Cardiac septum (tissue), 1 donor: ENCODE measurements at places on chromosomes 11 and 22.

DNA sequence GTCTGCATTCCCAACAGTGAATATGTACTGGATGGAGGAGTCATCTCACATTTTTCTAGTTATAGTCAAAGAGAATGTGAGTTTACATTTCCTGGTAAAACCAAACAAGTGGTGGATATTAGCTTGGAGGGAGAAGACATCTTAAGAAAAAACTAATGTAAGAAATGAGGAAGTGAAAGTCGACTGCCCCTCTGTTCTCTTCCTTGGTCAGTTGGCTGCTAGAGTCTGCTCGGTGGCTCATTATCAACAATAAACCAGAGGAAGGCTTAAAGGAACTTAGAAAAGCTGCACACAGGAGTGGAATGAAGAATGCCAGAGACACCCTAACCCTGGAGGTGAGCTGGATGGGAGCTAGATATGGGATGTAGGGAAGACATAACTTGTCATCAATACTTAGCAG, 5.8 kb downstream of the SLC22A9 start:
- no peak for DNase-seq

GRCh38 chr11:59069087-59069486, 17.0 kb upstream of the GLYATL1B start:
- DNase-seq: no peak

- DNase-seq: no peak
Measured at GRCh38 chr11:114166362-114166761, 106.9 kb downstream of the ZBTB16 start.

DNA sequence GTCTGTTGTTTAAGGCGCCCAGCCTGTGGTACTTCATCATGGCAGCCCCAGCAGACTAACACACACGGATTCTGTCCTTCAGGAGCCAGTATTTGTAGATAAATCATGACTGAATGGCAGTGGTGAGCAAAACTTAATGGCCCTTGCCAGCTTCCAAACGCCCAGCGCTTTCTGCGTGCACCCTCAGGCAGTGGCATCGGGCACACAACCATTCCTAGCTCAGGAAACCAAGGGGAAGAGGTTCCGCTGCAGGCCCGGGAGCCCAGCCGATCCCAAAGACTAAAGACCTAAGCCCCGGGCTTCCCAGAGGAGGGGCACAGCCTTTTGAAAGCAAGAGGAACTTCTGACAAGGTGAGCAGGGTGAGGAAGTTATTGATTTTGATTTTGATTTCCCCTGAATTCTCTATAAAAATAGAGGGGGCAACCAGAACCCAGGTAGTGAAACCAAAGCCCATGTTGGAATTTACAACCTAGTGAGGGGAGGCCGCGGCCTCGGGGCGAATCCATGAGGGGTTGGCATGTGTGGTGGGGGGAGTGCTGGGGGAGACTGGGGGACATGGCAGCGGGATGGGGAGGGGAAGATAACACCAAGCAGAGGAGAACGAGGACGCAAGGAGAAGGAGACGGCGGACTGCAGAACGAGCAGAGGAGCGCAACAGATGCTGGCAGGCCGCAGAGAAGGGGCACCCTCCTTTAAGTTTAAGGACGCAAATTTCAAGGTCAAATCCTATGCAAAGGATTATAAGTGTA, 79.9 kb upstream of the SEPTIN5 start:
- DNase-seq: no peak

DNA sequence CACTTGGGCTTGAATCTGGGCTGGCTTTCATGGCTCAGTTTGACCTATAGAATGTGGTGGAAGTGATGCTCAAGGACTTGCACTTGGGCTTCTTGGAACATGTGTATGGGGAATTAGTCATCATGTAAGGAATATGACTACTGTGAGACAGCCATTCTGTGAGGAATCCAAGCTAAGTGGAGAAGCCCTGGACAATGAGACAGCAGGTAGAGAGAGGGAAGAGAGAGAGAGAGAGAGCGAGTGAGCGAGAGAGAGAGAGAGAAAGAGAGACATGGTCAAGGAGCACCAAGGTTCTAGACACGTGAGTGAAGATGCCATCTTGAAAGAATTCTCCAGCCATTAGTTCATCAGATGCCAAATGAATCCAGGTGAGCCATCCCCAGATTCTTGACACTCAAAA, 261.6 kb upstream of the SORL1-AS1 start:
- DNase-seq: no peak

DNA sequence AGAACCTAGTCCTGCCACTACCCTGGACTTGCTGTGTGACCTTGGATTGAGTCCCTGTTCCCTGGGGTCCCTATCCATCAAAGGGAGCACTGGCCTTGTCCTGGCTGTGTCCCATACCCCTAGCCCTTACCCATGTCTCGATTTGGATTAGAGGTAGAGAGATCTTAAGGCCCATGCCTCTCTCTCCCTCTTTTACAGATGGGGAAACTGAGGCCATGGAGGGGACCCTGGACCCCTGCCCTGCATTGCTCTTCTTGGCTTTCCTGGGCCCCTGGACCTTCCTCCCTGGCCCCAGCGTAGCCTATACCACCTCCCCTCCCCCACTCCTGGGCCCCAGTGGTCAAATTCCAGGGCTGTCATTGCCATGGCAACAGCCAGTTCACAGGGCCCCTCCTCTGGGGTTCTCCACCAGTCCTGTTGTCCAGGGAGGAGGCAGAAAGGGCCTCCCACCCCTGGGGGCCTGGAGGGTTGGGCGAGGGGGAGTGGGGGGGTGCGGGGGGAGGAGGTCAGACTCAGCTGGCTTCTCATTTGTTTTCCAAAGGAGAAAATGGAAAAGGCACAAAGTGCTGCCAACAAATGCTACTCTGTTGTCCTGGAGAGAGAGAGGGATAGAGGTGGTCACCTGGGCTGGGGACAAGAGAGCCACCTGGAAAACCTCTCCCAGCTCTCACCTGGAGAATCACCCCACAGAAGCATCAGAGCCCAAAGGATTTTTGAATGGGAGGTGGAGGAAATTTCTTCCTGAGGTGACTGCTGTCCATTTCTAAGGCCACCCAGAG, 23.3 kb downstream of the ARHGEF17 start:
- DNase-seq: no peak

DNA sequence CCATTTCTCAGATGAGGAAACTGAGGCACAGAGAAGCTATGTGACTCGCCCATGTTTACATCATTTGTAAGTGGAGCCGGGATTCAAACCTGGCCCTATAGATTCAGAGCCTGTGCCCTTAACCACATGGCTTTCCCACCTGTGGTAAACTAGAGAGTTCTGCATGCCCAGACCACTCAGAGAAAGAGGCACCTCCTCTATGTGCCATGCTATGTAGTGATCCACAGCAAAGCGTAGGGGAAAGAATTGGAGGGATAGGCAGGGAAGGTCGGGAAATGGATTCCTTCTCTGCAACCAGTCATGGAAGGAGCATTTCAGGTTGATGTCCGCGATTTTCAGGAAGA, 15.4 kb upstream of the POU2AF2 start:
- no peak for DNase-seq

GRCh38 chr11:89420981-89421380, 70.2 kb downstream of the NOX4 start:
- DNase-seq: no peak

GRCh38 chr11:121467965-121468364, 15.2 kb upstream of the SORL1-AS1 start:
- no peak for DNase-seq

DNA sequence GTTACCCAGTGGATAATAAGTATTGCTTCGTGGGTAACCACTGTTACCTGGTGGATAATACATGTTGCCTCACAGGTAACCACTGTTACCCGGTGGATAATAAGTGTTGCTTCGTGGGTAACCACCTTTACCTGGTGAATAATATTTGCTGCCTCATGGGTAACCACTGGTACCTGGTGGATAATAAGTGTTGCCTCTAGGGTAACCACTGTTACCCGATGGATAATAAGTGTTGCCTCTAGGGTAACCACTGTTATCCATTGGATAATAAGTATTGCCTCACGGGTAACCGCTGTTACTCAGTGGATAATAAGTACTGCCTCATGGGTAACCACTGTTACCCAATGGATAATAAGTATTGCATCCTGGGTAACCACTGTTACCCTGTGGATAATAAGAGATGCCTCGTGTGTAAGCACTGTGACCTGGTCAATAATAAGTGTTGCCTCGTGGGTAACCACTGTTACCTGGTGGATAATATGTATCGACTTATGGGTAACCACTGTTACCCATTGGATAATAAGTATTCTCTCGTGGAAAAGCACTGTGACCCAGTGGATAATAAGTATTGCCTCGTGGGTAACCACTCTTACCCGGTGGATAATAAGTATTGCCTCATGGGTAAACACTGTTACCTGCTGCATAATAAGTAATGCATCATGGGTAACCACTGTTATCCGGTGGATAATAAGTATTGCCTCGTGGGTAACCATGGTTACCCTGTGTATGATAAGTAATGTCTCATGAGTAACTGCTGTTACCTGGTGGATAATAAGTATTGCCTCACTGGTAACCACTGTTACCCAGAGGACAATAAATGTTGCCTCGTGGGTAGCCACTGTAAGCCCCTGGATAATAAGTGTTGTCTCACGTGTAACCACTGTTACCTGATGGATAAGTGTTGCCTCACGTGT, 20.1 kb upstream of the NXPE4 start:
- DNase-seq: no peak

DNA sequence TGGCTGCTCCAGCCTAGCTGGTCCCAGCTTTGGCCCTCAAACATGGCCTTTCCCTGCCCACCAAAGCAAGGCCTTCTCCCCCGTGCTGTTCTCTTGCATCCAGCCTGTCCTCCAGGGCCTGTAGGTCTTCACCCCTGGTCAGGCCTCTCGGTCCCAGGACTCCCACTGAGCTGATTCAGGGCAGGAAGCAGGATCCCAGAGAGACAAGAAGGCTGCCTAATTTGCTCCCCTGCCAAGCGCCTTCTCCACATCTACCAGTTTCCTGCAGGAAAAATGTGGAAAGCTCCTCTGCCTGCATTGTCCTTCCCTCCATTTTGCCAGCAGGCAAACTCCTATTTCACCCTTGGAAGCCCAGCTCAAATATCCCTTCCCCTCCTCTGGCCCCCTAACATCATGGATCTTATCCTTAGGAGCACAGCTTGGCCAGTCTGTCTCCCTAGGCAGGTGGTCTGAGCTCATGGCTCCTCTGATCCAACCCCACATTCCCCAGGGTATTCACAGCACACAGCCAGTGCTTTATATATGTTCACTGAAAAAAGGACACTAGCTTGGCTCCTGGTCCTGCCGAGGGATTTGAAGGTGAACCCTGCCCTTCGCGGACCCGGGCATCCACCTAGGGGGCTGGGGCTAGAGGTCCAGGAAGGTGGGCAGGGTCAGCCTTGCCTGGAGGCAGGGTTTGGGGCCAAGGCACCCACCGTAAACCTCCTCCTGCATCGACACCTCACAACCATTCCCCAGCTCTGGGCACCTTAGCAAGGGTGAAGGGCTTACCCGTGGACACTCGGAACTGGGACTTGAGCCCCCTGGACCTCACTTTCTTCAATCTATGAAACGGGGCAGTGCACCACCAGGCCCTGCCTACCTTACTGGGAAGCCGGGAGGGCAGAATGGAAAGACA, 968 bp downstream of the RHBDD3 start:
- DNase-seq: no peak

- DNase-seq: no peak
Measured at GRCh38 chr22:42344361-42344905, 74.0 kb upstream of the TCF20 start.

- DNase-seq: no peak
Measured at GRCh38 chr11:31500560-31500959, 8.9 kb downstream of the IMMP1L start.

DNA sequence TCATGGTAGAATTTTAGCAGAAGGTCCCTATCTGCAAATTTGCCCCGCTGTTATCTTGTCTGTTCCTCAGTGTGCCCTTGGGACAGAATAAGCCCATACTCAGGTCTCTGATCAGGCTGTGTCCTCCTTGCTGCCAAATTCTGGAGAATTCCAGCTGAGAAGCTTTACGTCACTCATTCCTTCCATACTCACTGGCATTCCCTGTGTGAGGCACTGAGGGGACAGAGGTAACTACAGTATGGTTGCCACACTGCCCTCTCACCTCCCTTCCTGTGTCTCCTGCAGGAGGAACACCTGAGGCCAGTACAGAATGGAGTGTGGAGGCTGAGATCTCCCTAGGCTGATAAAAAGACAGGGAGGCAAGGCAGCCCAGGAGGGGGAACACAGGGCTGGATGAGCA, 31.5 kb downstream of the SHISA8 start:
- DNase-seq: no peak

- no peak for DNase-seq
Measured at GRCh38 chr11:108559340-108559739, 34.2 kb downstream of the EXPH5 start.

DNA sequence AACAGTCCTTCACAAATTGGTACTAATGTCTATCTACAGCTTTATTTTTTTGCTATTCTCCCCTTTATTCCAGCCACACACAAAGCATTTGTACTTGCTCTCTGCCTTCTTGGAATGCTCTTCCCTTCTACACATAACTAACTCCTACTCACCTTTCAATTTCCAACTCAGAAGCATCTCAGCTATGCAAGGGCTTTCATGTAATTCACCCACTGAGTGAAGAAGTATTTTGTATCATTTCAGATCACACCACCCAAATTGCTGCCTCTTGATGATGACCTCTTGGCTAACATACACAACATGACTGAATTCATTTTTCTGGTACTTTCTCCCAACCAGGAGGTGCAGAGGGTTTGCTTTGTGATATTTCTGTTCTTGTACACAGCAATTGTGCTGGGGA, at the start of gene OR4X2:
TSS of gene OR4X2 (plus strand) at position 301 of the 400 bp plus-strand sequence. CDS start at position 301, 0 bp downstream.
- no peak for DNase-seq

GRCh38 chr11:13168271-13168670, 109.3 kb upstream of the BMAL1 start:
- no peak for DNase-seq

- DNase-seq: no peak
Measured at GRCh38 chr11:394034-394857, at the start of gene PKP3. Gene PKP3 (plus strand): TSS chr11:394209. CDS start chr11:394293, 84 bp downstream.

DNA sequence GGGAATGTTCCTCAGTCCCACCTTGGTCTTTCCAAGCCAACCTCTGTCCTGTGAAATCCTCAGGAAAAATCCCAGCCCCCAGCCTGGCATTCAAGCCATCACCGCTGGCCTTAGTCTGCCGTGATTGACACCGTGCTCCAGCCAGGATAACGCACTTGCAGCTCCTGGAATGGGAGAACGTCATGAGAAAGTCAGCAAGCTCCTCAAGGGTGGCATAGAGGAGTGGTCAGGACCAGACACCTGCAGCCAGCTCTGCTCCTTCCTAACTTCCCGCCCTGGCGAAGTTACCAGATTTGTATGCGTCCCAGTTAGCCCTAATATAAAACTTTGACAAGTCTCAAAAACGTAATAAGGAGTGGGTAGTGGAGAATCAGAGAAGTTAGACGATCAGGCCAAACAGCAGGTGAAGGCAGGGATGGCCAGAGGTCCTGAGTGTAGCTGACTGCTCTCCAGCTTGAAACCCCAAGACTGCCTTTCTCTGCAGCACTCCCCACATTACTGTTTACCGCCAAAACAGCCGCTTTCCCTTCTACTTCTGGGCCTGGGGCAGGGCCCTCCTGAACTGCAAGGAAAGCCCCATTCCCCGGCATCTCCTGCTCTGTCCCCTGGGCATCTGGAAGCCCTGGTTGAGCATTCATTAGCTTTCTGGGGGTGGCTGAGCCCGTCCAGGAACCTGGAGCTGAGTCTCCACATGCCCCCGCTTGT, 1.3 kb upstream of the DKK3 start:
- no peak for DNase-seq
